ENCODE measurements at places on chromosomes 2 and 18.

- no peak for DNase-seq
Observed at GRCh38 chr2:172160839-172161238, 58.1 kb upstream of the DLX2 start.

DNA sequence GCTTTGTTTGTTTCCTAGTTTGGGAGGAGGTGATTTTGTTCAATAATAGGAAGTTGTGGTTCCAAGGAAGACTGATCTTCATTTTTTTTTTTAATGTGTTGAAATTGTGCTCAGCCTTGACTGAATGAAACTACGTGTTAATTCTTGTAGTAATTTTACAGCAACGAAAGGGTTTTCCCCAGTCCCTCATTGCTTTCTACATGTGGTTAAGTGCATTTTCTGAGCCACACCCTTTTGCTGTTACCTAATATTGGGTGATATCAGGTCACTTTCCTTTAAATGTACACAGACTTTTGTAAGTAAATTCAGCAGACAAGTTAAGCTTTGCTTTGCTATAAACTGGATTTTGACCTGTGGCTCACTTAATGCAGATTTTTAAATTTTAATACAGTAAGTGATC, 73.6 kb downstream of the OTX1 start:
- no peak for DNase-seq

GRCh38 chr2:133085646-133086045, 415.6 kb upstream of the LYPD1 start:
- no peak for DNase-seq

- DNase-seq = no peak
Observed at GRCh38 chr2:155357172-155357571, 658.7 kb downstream of the KCNJ3 start.

- no peak for DNase-seq
Observed at GRCh38 chr2:178114462-178114861, 2.2 kb downstream of the RBM45 start.

- peak; percentile 80 for DNase-seq
Observed at GRCh38 chr2:133324150-133324561, 244.1 kb downstream of the NCKAP5 start.

DNA sequence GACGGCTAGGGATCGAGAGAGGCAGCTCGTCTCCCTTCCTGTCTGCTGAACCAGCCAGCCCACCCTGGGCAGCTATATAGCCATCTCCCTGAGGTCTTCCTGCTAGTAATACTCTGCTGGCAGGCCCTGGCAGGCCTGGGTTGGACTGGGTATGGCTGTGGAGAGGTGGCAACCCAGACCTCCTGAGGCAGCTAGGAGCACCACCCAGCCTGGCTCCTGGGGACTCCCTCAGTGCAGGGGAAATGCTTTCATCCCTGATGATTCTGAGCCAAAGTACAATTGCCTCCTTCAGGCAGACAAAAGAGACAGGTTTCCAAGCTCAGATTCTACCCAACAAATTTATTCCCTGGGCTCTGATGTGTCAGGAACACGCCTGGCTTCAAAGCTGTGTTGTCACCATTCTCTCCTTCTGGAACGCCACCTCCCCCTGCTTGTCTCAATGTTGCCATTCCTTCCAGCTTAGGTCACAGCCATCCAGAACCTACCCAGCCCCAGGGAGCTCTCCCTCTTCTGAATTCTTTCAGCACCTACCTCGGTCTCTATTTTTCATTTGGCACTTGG, 4.7 kb upstream of the DNAJB2 start:
- peak; percentile 87 for DNase-seq

DNA sequence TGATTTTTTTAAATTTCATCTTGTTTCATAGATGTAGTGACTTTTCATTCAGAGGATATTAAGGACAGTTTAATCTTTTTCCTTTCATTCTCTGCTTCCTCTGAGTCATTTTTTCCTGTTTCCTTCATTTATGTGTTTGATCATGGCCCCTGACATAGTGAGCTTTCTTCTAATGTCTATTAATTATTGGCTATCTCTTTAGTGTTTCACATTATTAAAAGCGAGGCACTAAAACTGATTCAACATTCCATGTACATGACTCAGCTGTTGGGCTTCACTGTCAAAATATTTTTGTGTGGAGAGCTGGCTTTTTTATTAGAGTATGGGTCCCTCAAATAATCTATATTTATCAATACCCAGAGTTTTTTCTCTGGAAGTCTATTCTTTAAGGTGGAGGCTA, 125.8 kb downstream of the THSD7B start:
- DNase-seq = no peak

DNA sequence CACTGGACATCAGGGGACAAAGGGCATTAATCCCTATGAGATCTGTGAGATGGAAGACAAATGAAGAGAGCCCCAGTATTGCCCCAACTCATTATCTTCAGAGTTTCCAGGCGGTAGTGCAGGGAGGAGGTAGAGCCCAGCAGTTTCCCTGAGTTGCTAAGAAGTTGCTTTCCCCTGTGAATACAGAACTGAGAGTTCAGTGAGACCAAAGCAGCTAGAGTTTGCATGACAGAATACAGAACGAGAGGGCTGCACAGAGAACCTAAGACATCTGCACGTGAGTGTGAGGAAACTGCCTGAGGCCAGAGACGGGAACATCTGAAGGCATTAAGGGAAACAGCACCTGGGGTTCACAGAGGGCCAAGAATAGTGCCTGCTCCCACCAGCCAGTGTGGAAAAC, 18.1 kb upstream of the PGAP1 start:
- DNase-seq = no peak

DNA sequence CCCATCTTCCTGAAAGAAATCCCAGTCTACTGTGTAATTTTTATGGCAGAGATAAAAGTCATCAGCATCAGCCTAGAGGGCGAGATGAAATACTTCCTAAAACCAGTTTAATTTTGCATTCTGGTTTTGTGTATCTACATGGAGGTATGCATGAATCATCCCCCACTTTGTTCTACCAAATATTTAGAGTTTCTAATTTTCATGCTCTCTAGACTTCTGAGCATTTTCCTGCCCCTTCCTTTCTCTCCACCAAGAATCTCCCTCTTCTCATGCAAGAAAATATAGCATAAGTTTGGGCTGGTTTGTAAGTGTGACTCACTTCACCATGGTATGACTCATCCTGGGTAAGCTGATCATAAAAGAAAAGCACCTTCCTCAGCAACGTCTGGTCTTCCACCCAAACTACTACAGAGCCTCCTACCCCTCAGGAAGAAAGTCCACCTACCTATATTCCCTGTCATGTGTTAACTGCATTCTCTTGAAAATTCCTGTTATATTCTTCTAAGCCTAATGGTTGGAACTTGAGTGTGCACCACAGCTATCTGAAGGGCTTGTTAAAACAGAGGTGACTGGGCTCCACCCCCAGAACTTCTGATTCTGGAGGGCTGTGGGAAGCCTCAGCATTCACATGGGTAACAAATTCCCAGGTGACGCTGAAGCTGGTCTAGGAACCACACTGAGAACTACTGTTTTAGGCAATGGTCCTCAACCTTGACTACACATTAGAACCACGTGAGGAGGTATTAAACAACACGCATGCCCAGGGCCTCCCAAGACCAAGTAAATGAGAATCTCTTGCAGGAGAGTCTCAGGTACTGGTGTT, 37.4 kb upstream of the RAPGEF4 start:
- peak; percentile 92 for DNase-seq

GRCh38 chr2:7515327-7515726, 598.1 kb downstream of the RNF144A start:
- DNase-seq = no peak

DNA sequence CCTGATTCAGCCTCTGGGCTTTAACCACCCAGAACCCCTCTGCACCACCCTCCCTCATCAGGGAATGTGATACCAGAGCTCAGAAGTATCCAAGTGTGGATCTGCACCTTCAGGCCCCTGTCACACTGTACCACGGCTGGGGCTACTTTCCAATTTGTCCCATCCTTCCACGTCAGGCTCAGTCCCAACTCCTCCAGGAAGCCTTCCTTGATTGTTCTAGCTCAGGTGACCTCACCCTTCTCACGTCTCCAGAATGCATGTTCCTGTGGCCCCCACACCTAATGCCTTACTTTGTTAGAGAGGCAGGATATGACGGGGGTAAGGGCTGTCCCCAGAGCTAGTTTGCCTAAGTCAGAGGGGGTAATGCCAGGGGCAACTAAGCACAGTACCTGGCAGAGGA, 134.3 kb downstream of the TFCP2L1 start:
- no peak for DNase-seq

- no peak for DNase-seq
Observed at GRCh38 chr2:54709336-54709809, 14.1 kb upstream of the EML6 start.

DNA sequence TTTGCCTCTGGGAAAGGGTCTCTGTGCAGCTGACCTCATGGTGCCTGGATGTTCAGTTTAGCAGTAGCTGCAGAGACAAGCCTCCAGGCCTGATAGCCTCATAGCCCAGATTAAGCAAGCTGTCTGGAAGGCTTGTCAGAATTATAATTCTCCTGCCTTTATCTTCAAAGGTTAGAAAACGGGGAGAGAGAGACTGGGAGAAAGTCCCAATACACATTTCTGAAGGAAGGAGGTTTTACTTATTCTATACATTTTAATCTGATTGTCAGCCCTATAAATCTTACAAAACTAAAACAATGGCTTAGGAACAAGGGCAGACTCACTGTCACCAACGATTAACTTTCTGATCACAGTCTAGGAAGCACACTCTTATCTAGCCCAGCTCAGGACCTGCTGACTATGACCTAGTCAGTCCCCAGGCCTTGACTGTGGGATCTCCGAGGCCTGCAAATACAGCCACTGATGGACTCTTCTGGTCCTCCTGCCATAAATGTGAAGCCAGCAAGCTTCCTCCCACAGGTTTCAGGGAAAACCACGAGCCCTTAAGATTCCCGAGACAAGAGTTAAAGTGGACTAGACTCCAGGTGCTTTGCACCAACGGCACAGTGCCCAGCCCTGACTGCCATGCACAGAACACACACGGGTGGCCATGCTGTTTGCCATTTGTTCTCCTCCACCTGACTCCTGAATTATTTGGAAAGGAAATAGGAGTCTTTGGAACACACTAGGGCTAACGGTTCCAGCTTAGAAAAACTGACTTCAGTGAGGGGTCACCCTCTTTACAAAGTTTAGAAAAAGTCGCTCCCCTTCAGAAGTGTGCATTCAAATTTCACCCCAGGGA, 111.4 kb upstream of the SMAD7 start:
- no peak for DNase-seq

- DNase-seq = no peak
Observed at GRCh38 chr2:68889500-68889899, 18.3 kb upstream of the BMP10 start.

DNA sequence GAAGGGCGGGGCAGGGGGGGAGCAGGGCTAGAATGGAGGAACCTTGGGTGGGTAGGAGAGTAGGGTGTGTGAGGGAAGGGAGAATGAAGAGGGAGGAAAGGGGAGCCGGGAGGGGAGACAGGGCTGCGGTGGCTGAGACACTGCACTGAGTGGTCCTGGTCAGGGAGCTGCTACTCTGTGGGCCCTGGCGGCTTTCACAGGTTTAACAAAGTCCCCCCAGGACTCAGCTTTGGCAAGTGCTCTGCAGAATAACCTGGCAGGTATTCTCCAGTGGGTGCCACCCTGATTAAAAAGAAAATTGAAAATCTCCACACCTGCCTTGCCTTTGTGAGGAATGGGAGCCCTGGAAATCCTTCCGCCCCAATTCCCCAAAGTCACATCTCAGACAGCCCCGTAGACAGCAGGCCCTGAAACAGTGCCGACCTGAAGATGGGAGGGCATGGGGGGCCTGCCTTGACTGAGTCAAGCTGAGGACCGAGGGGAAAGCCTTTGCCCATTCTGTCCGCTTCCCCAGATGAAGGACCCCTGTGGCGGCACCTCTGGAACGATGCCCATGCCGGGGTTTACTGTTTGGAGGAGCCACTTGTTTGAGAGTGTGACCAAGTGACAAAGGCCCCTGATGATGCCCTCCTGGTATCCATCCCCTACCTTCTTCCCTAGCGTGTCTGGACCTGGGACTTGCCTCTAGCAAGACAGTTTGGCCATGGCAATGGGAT, 43.6 kb upstream of the OTOS start:
- DNase-seq = no peak

GRCh38 chr2:236682651-236683422, 113.2 kb downstream of the ACKR3 start:
- DNase-seq = no peak

- peak; percentile 87 for DNase-seq
Observed at GRCh38 chr2:196702641-196703040, 63.1 kb downstream of the CCDC150 start.

GRCh38 chr18:76445275-76445674, 49.8 kb downstream of the ZNF516 start:
- peak; percentile 88 for DNase-seq

DNA sequence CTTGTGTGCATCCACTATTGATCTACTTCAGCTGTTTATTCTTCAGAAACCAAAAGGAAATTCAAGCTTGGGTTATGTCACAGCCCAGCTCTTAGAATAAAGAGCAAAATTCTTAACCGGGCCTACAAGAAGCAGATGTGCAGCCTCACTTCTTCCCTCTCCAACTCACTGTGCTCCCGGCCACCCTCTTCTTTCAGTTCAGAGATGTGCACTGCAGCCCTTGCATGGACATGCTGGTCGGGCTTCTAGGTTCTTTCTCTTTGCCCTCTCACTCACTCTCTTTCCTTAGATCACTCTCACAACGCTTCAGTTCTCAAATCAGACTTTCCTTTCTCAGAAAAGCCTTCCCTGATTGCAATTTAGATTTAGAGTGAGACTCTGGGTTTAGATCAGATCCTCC, 104.1 kb downstream of the CHN1 start:
- DNase-seq = peak; percentile 38

GRCh38 chr18:79380816-79381806, 14.6 kb upstream of the NFATC1 start:
- DNase-seq = peak; percentile 20

GRCh38 chr18:79851489-79851888, 53.8 kb downstream of the KCNG2 start:
- DNase-seq = no peak

DNA sequence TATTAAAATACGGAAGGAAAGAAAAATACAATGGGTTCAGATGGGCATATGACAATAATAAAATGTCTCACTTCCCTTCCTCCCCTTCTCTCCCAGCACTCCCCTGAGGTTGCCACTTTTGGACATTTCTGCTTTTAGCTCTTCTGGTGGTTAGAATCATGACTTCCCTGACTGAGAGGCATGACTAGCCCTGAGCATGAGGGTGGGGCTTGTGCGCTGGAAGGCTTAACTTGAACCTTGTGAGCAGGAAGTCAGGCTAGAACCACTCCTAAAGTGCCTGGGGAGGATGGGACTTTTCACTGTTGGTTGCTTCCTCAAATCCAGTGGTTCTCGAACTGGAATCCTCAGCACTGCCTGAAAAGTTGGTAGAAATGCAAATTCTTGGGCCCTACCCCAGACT, 19.7 kb upstream of the ARHGAP25 start:
- DNase-seq = no peak

GRCh38 chr2:226743915-226744314, 55.7 kb downstream of the IRS1 start:
- DNase-seq = no peak

GRCh38 chr2:72915320-72915906, 1.9 kb upstream of the EMX1 start:
- DNase-seq = no peak

- no peak for DNase-seq
Observed at GRCh38 chr2:7525746-7526145, 608.5 kb downstream of the RNF144A start.

- DNase-seq = no peak
Observed at GRCh38 chr2:66633631-66634030, 198.7 kb downstream of the MEIS1 start.

GRCh38 chr2:231554748-231555545, 24.7 kb upstream of the NMUR1 start:
- DNase-seq = no peak
